ENCODE measurements at places on chromosomes 2 and 18. TPM values are rescaled to one million over a fixed set of nuclear protein-coding genes. Genes with fewer than 3 reads are reported as not detected.

Gene KCNF1
- not detected for total RNA-seq

Gene CD28
- total RNA-seq, result 53.6 TPM

Gene REG3A
- total RNA-seq, result not detected

Gene RAX
- total RNA-seq, result 0.32 TPM

Gene EGR4
- total RNA-seq, result 0.46 TPM

Gene NAT8
- total RNA-seq, result not detected

Gene PSMA8
- 1.2 TPM for total RNA-seq

Gene CXCR4
- 140 TPM for total RNA-seq

Gene PPP1R7
- 101 TPM for total RNA-seq

Gene LYPD6
- not detected for total RNA-seq

Gene FAM228A
- total RNA-seq, result not detected

Gene BUB1
- 68.4 TPM for total RNA-seq

Gene PAPOLG
- 20.4 TPM for total RNA-seq

Gene ST6GAL2
- not detected for total RNA-seq

Gene IL18RAP
- total RNA-seq, result 6.8 TPM

Gene SPC25
- 18.5 TPM for total RNA-seq

Gene CENPA
- total RNA-seq, result 27.3 TPM

Gene ACADL
- total RNA-seq, result not detected

Gene IL36A
- total RNA-seq, result 0.34 TPM

Gene LAMA3
- total RNA-seq, result 0.05 TPM

Gene IL1R2
- total RNA-seq, result 0.97 TPM

Gene PROC
- not detected for total RNA-seq

All from activated T-helper 2 cell treated with anti-CD3 and anti-CD28 coated beads, Interferon-gamma antibody, Interleukin-2, Interleukin-4, amounts not matched to agents 10 μg/mL and 5 μg/mL and 100 μg/mL, durations not matched to agents 14 hours and 24 hours and 36 hours (primary cell).